ENCODE measurements at places on chromosomes 2 and 18.

- no peak for DNase-seq
These were observed 16.9 kb upstream of the DAPL1 start for GRCh38 chr2:158778243-158778642.

GRCh38 chr2:197675246-197675645, at the start of gene RFTN2:
RFTN2 (minus strand) TSS chr2:197675587; CDS start chr2:197675458, 129 bp downstream.
- DNase-seq = no peak

GRCh38 chr2:2542966-2543611, 212.0 kb upstream of the MYT1L start:
- DNase-seq = no peak

DNA sequence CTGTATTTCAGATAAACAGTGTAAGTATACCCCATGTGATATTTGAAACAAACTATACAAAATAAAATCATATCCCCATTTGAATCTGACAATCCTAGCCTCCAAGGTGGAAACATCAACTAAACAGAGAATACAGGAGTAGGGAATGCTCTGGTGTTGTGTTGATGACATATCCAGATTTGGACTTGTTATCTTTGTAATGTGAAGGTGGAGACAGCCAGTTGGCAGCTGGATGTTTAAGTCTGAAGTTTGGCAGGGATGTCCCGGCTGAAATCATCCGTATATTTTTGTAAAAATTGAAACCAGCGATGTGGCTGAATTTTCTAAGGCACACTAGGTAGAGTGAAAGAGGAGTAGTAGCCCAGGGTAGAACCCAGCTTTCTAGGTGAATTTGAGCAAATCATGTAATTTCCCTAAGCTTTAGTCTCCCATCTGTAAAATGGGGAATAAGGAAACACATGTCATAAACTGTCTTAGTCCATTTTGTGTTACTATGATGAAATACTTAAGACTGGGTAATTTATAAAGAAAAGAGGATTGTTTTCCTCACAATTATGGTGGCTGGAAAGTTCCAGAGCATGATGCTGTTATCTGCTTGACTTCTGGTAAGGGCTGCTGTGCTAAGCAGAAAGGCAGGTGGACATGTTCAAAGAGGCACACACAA, 246.6 kb upstream of the APCDD1 start:
- no peak for DNase-seq

DNA sequence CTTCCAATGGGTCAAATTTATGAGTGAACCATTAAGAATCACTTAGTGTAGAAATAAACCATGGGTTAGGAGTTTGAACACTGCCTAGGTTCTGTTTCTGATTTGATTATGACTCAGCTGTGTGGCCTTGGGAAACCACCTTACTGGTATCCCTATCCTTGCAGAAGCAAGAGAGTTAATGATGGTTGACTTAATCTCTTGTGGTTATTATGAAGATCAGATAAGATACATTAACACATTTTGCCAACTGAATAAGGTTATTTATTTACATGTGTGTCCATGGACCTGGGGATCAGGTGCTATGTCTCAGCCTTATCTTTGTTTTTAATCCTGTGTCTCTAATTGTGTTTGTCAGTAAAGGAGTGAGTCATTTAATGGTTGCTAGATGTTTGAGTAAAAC, 5.4 kb upstream of the KCNJ13 start:
- no peak for DNase-seq

DNA sequence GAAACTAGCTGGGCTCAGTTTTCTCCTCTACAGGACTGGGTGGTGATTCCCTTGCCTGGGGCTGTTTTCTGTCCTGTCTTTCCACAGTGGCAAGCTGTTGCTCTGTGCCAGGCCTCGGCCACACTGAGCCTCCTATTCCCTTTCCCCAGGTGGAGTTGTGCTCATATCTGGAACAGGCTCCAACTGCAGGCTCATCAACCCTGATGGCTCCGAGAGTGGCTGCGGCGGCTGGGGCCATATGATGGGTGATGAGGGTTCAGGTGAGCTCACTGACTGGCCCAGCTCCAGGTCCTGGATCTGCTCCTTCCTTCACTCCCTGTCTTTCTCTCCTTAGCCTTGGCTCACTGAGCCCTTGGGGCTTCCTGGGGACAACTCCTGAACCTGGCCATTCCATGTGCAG, 4.0 kb downstream of the NAGK start:
- DNase-seq = no peak

- DNase-seq = no peak
These were observed 179.4 kb downstream of the TXNL1 start for GRCh38 chr18:56458770-56459712.

DNA sequence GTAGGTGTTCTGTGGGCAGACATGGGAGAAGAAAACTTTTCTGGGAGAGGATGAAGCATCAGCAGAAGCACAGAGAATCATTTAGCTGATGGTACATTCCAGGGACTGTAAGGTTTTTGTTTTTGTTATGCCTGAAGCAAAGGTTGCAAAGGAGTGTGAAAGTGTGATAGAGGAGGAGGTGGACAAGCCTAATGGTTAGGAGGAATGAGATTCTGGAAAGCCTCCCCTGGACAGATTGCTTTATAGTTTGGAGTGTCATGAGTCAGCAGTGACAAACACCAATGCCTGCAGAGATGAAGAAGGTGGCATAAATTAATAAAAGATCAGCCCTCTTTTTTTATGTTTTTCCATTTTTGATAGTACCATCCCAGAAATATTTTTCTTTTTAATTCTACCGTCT, 171.6 kb upstream of the BOD1L2 start:
- DNase-seq = no peak

Measured in inflammatory macrophage (primary cell).